Activated CD8-positive, alpha-beta memory T cell treated with anti-CD3 and anti-CD28 coated beads for 4 hours (primary cell): ENCODE measurements at places on chromosomes 12 and 14.

- DNase-seq = no peak
Measured at GRCh38 chr12:6899427-6899826, 5.2 kb upstream of the LRRC23 start.

DNA sequence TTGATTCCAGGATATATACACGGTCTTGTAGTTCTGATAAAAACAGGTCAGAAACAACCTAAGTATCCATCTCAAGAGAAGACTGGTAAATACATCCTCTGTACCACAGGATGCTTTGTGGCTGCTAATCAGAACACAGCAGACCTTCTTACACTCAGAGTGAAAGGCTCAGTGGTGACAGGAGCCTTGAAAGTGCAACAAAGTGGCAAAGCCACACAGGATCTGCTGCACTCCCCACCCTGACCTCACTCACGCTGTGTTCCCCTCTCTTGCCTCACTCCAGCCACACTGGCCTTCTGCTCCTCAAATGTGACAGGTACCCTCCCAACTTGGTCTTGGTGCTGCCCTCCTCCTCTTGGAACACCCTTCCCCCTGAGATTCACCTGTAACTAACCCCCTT is 98.1 kb upstream of the GRIP1 start:
- no peak for DNase-seq

GRCh38 chr14:59126714-59127436 is 61.6 kb upstream of the DAAM1 start:
- DNase-seq = no peak

GRCh38 chr12:51442324-51442723 is 17.7 kb downstream of the SLC4A8 start:
- no peak for DNase-seq

- no peak for DNase-seq
Measured at GRCh38 chr14:67673451-67673850, 981 bp downstream of the VTI1B start.

- no peak for DNase-seq
Measured at GRCh38 chr14:58160561-58160960, 8.5 kb upstream of the ARMH4 start.

DNA sequence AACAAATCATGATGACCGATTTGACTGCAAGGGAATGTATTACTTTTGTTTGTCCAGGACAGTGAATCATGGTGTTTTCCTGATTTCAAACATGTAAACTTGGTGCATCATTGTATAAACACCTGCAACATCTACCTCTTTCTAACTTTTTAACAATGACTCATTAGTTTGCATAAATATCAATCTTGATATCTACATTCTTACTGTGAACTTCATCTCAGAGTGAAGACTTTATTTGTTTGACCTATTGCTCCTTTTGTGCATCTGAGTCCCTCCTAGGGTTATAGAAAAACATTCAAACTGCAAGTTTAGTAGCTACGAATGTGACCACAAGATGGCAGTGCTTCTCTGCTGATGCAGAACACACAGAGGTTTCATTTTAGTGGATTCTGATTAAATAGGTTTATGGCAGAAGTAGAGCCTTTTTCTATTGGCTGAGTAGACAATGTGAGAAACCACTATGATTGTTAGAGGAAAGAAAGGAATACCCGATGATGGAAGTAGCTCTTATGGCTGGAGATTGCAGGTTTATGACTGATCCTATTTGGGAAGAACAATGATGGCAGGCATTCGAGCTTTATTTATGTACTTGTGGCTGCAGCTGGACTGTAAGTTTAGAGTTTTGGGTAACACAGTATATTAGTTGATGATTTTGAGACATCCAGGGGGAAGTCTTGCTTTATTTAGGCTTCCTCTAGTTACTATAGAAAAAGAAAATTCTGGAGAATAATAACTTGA is 244.2 kb upstream of the OR4E1 start:
- peak; percentile 33 for DNase-seq

- DNase-seq = no peak
Measured at GRCh38 chr14:99194136-99194535, 77.9 kb downstream of the BCL11B start.

DNA sequence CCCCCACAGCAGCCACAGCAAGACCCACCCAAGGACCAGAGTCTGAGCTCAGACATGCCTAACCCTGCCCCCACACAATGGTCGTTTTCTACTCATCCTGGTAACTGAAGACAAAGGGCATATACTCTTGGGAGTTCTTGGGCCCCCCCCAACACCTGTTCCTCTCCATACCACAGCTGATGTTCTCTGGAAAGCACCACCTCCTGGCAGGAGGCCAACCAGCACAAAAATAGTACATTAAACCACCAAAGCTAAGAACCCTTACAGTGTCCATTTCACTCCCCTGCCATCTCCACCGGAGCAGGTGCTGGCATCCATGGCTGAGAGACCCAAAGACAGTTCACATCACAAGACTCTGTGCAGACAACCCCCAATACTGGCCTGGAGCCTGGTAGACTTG is 80.6 kb upstream of the DAAM1 start:
- DNase-seq = no peak

DNA sequence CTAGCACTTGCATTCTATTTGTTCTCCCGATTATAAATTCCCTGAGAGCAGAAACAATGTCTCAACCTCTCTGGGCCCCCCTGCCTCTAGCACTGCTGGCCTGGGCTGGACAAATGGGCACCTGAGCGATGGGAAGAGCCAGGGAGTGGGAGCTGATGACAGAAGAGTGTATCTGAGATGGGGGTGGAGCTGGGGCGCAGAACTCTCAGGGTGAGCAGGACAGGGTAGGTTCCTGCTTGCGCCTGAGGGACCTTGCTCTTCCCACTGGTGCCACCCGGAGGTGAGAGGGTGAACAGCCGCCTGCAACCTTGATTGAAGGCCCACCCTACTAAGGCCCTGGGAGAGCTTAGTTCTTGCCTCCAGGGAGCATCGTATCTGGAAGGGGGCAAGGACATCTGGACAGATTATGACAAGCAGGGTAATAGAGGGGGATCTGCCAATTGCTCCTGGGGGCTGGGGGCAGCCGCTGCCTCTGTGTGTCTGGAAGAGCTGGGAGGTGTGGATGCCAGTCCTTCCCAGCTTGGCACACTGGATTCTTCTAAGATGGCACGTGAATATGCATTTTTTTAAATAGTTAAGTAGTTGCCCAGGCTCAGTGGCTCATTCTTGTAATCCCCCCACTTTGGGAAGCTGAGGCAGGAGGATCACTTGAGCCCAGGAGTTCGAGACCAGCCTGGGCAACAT is 43.0 kb upstream of the TSPAN9 start:
- no peak for DNase-seq

GRCh38 chr12:69999561-69999960 is 174.5 kb downstream of the MYRFL start:
- DNase-seq = no peak

GRCh38 chr14:99733211-99733539 is 49.1 kb downstream of the CYP46A1 start:
- DNase-seq = no peak

DNA sequence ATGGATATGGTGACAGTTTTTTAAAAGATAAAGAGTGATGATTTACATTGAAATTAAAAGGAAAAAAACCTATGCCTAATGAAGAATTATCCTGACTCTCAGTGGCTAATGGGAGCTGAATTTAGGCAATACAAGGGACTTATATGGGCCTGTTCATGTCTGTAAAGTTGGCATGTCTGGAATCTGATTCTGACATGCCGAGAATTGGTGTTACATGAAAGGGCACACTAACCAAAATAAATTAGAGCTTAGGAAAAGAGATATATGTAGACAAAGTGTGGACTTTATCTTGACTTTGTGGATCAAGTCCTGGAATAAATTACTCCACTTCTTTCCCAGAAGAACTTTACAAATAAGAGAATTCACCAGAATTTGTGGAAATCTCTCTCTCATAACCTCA is 1.1 kb downstream of the TDG start:
- no peak for DNase-seq

- DNase-seq = peak; percentile 4
Measured at GRCh38 chr12:100267603-100268281, 765 bp downstream of the SCYL2 start.

DNA sequence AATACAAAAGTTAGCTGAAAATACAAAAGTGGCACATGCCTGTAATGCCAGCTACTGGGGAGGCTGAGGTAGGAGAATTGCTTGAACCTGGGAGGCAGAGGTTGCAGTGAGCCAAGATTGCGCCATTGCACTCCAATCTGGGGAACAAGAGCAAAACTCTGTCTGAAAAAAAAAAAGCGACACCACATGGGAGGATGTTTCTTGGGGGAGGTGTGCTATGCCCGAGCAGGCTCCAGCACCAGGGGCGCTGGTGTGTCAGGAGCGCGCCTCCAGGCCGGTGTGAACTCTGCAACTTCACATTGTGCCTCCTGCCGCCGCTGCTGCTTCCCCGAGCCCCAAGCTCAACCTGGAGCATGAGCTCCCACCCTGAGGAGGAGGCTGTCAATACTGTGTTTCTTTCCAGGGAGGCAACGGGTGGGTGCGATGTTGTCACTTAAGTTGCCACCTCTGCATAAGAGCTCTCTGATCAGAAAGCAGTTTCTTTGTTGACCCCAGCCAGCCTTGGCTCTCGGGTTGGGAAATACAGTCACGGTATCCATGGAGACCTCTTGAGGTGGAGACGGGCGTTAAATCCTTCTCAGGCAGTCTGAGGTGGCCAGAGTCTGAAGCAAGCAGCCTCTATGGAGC is 18.9 kb downstream of the DEGS2 start:
- no peak for DNase-seq

GRCh38 chr12:86254399-86255107 is 1.6 kb downstream of the MGAT4C start:
- no peak for DNase-seq

- no peak for DNase-seq
Measured at GRCh38 chr12:62841846-62842245, 93.1 kb downstream of the PPM1H start.

- no peak for DNase-seq
Measured at GRCh38 chr14:100295376-100296105, 10.7 kb downstream of the SLC25A29 start.

- DNase-seq = no peak
Measured at GRCh38 chr12:57584690-57585089, 6.3 kb upstream of the PIP4K2C start.

- DNase-seq = no peak
Measured at GRCh38 chr12:10070380-10070779, 28.4 kb downstream of the CLEC1A start.

DNA sequence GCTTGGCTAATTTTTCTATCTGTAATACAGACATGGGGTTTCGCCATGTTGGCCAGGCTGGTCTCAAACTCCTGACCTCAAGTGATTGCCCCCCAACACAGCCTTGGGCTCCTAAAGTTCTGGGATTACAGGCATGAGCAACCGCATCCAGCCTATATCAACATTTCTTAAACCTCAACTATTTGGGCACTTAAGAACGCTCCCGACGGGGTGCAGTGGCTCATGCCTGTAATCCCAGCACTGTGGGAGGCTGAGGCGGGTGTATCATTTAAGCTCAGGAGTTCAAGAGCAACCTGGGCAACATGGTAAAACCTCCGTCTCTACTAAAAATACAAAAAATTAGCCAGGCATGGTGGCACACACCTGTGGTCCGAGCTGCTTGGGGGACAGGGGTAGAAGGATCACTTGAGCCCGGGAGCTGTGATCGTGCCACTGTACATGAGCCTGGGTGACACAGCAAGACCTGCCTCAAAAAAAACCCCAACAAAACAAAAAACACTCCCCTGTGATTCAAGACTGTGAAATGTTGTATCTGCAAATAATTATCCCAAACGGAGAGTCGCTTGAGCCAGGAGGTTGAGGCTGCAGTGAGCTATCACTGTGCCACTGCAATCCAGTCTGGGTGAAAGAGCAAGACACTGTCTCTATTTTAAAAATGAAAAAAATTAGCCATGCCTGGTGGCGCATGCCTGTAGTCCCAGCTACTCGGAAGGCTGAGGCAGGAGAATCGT is 21.5 kb downstream of the PPTC7 start:
- no peak for DNase-seq

DNA sequence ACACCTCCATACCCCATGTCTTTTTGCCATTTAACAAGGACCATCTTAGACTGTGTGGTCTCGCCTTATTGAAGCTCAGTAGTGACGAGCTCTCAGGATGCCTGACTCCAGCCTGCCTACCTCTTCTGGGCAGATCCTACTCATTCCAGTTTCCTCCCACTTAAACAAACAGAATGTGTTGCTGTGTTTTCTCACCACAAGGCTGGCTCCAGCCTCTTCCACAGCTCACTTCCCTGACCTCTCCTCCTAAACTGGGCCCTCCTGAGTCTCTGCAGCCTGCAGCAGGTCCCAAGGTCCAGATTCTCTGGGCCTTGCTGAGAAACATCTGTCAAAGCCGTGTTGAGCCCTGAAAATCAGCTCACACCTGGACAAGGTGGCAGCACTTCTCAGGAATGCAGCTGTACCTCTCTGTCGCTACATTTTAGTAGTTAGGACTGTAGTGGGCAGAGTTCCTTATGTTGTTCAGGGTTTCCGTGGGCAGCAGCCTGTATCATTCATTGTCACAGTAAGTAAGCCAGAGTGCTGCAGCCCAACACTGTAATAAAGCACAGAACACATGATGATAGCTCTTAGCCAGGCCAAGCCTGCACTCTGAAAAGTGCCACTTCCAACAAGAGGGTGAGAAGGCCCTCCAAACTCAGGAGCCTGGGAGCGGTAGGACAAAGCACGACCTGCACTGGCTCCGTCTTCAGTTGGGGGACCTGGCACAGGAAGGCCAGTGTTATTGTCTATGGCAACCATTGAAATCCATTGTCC is 68.5 kb downstream of the NKX2-1 start:
- DNase-seq = no peak

DNA sequence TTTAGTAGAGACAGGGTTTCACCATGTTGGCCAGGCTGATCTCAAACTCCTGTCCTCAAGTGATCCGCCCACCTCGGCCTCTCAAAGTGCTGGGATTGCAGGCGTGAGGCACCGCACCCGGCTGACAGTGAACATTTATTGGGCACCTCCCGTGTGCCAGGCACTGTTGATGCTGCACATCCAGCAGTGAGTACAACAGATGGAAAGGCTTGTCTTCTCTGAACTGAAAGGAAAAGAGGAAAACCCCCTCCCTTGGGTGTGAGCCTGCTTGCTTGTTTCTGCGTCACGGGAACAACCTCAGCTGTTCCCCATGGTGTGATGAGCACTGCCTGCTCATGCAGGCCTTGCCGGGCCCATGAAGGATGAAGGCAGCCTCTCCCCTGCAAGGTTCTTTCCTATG is 39.5 kb downstream of the DGLUCY start:
- no peak for DNase-seq

DNA sequence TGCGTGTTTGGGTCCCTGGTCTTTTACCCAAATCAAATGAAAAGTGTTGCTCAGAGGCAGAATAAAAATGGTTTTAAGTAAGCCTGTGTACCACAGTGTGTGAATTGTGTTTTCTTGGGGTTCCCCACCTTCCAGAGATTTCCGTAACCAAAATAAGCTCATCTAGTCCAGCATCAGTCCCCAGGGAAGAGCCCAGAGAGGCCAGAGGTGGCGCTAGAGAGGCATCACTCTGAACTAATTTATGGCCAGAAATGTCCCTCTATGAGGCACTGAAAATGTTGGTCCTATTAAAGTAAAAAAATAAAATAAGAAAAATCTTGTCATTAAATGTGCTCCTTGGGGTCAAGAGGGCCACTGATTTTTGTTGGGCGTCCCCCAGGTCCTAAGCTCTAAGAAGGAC is 24.9 kb upstream of the PRKAB1 start:
- no peak for DNase-seq

- no peak for DNase-seq
Measured at GRCh38 chr12:76398106-76398505, 49.9 kb upstream of the BBS10 start.
